H4 (cell line): ENCODE measurements at places on chromosomes 5 and 9.

- DNase-seq, result no peak
These were observed 10.0 kb downstream of the TMEM161B start for GRCh38 chr5:88258636-88259035.

- no peak for DNase-seq
These were observed 15.3 kb upstream of the SLC27A6 start for GRCh38 chr5:128949847-128950546.

DNA sequence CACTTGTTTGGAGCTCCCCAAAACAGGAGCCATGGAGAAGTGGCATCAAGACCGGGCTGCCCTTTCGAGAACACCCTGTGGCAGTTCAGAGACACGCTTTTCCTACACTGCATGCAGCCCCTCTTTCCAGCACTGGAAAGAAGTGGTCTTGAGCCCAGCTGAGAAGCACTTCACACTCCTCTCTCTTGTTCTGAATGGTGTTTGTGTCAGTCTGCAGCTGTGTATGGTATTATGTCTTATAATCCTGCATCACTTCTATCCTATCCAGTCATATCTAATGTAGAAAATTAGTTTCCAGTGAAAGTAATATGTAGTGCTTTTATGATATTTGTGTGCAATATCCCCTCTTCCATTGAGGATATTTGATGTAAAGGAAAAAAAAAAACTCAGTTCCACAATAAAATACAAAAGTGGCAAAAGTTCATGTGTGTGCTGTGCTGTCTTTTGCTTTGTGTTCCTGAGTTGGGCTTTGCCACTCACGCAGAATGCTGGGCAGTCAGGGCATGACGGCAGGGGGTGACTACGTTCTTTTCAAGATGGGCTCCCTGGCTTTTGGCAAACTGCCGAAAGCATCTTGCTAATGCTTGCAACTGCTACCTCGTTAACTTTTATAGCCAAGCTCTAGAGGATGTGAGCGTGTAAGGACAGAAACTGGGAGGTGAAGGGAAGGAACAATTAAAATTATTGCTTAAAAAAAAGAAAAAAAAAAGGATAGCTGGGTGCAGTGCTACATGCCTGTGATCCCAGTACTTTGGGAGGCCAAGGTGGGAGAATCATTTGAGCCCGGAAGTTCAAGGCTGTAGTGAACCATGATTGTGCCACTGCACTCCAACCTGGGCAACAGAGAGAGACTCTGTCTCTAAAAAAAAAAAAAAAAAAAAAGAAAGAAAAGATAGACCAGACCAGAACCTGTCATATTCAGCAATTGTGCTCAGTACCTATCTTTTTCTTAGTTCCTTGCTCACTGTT, 102.2 kb downstream of the MAP1B start:
- DNase-seq, result no peak

DNA sequence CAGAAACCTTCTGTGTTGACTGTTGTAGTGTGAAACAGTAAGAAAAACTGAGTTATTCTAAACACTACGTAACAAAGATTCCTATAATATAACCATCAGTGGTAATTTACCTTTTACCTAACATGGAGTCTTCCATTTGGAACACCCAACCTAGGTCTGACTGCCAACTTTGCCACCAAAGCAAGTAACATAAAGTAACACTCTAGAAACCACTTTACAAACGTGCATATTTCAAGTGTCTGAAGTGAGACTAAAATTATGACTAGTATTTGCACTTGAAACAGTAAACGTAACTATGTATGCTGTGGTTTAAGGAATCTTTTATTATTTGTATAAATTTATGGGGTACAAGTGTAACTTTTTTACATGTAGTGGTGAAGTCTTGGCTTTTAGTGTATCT, 95.6 kb downstream of the SERINC5 start:
- DNase-seq, result no peak

DNA sequence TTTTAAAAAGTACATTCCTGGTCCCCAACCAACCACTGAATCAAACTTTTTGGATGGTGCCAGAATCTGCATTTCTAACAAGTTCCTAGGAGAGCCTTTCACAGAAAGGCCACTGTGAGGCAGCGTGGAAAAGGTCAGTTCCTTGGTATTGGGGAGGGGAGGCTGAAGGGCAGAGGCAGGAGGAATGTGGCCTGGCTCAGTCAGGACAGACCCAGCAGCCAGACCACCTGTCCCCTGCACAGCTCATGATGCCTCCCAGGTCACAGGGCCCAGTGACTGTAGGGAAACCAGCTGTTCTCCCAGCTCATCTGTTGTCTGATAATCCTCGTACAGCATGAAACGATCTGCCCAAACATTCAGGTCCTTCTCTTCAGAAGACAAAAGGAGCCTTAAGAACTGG, 132.9 kb downstream of the LHFPL2 start:
- no peak for DNase-seq

- no peak for DNase-seq
These were observed 99.0 kb downstream of the EHMT1 start for GRCh38 chr9:137717776-137718327.
